Glomerular endothelial cell (primary cell): ENCODE measurements at places on chromosomes 3 and 15. TPM values are rescaled to one million over a fixed set of nuclear protein-coding genes. Genes with fewer than 3 reads are reported as not detected.

DNA sequence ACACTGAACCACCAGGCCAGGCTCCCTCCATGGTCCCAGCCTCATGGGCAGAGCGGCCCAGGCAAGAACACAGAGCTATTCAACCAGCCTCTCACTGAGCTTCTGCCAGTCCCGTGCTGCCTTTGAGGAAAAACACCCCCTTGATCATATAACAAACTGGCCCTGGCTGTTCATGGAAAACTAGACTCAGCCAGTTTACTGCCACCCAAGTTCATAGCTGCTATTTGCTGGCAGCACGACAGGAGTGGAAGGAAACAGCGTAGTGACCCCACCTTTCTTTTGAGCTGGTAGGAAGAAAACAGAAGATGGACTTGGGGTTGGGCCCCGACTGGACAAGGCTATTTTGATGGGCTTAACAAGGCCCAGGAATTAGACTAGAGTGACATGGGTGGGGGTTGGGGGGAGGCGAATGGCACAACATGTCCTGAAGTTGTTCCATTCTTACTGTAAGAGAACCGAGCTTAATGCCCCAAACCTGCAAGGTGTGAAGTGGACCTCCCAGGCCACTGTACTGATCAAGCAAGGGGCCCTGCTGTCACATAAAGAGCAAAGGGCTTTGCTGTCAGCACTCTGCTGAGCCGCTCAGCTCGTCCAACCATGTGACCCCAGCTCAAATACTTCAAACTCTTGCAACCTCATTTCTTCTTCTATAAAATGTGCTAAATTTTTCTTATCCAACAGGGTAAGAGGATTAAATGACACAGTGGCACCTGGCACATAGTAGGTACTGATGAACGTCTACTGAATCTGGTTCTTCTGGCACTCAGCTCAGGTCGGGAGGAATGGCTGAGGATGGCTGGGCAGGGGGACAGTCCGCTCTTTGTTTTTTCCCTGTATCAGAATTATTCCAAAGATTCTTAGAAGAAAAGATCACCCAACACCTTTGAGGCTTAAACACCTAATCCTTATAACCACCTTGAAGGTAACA lies 1.6 kb downstream of the FBXL22 start:
- no peak for DNase-seq

DNA sequence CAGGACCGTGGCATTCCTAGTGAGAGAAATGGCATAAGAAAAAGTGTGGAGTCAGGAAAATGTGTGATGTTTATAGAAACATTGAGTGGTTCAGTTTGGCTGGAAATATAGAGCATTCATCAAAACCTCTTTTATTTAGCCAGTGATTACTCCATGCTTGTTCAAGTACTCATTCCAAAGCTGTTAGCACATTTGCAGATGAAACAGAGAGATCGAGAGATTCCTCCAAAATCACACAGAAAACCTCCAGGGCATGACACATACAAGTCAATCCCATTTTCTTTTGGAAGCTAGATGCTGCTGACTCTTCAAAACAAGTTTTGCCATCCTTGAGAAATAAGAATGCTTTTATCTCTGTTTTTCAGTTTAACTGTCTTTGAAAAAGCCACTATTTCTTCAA lies 11.5 kb upstream of the MB21D2 start:
- DNase-seq, result no peak

The MESP2 gene
- 0.15 TPM in 1 of 2 replicates, not detected in the other for total RNA-seq

DNA sequence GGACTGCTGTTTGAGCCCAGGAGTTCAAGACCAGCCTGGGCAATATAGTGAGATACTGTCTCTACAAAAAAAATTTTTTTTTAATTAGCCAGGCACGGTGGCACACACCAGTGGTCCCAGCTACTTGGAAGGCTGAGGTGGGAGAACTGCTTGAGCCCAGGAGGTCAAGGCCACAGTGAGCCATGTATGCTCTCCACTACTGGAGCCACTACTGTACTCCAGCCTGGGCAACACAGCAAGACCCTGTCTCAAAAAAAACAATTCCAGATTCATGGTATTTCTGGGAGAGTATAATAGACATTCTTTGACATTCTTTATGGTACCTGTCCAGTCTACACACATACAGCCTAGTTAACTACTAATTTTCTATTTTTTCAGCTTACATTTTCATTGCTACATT lies 70.1 kb downstream of the GSK3B start:
- DNase-seq, result no peak

The ANKRD34C gene
- total RNA-seq, result not detected in 2 replicates

The CSTA gene
- not detected in 2 replicates for total RNA-seq

DNA sequence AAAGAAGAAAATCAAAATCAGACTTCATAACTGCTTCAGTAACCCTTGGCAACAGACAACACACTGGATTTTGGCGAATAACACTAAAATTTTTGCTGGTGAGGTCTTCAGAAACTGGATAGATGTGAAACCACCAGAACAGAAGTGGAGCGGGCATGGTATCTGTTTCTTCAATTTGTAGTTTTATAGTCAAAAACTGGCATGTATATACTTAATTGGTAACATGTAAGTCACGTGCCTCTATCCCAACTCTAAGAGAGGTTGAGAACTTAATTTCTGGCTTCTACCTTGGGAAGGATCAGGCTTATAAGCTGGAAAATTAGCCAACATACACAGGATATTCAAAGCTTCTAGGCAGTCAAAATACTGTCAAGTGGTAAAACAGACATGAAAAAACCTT lies 172.6 kb upstream of the CHL1 start:
- no peak for DNase-seq

The LRTM1 gene
- not detected in 2 replicates for total RNA-seq

GRCh38 chr15:95734422-95735316 lies 595.8 kb upstream of the NR2F2 start:
- peak; percentile 85 for DNase-seq

DNA sequence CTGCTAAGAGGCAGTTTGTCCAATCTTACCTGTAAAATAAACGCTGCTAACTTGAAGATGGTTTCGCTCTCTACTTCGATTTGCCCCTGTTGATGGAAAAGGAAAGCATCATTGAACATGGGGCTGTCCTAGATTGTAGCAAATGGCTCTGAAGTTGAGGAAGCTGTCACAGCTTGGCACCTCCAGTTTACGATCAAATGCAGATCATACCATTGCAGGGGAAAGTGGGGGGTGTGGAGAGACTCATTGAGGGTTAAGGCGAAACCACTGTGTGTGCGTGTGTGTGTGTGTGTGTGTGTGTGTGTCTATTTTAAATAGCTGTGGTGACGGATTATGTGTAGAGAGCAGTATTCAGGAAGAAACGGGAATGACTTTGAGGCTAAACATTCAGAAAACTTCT lies 127.6 kb upstream of the LMOD3 start:
- DNase-seq, result no peak
